ENCODE measurements at places on chromosomes 4 and X.

DNA sequence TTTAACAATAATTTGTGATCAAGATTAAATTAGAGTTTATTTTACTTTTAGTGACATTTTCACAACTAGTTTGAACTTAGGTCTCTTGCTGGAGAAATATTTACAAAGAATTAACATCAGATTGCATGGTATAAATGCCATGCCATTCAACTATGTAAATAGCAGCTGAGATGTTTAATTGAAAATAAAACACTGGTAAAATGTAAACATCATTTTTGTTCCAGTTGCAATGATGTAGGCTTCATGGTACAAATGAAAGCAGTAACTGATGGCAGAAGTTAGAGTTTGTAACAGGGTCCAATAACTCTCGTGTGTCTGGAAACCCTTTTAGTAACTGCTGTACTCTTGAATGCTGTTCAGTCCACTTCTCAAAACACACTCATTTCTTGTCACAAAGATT lies 43.7 kb upstream of the HAND2 start:
- DNase-seq = no peak

- DNase-seq = no peak
These were observed 21.6 kb downstream of the HTRA3 start for GRCh38 chr4:8291036-8291682.

DNA sequence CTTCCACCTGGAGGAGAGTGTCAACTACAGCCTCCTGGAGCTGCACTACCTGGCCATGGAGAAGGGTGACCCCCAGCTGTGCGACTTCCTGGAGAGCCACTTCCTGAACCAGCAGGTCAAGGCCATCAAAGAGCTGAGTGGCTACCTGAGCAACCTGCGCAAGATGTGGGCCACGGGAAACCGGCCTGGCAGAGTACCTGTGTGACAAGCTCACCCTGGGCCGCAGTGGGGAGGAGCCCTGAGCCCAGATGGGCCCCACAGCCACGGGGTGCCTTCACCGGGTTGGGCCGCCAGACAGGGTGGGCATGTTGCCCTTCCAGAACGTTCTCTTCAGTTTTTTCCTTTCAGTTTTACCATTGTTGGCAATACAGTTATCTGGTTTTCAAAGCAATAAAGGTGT lies 15.2 kb upstream of the FAM47A start:
- DNase-seq = no peak

DNA sequence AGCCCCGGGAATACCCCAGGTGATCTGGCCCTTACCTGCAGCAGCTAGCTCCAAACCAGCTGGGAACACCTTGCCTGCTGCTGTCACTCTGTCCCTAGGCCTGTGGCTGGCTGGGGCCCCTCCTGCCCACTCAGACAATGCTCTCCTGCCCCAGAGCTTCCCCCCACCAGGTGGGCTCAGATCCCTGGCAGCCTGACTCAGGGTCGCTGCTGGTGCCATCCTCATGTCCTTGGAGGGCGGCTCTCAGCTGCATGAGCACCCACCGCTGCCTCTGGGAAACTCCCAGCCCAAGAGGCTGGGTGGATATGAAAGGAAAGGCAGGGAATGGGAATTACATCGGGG lies 15.8 kb downstream of the C4orf50 start:
- no peak for DNase-seq

DNA sequence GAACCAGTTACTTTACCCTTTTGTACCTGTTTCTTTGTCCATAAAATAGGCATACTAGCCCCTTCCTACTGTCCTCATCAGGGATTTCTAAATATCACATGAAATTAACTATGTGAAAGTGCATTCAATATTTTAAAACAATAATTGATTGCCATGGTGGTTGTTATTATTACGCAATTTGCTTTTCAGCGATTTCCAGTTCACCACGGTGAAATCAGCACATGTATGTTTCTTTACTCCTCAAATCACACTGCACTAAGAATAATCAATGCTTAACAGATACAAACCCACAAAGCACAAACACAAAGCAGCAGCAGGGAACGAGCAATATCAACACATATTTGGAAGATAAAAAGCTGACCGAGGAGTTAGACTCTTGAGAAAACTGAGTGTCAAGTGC lies 371.3 kb upstream of the NOCT start:
- DNase-seq = no peak

DNA sequence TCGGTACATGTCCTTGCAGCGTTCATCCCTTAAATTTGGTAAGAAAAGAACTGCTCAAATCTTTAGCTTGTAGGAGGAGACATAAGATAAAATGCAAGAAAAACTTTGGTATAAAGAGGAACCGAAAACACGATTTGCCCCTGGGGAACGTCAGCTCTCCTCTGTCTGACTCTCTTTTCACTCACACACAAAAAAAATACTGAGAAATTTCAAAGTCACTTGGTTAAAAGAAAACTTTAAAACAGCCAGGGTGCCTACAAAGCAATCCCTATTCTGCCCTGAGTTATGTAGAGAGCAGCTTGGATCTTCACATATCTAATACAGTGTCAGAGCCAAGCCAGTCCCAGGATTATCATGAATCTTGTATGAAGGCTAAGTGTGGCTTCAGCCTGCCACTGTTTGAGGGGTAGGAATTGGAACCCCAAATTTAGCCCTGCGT lies 248.5 kb upstream of the CXXC4 start:
- no peak for DNase-seq

DNA sequence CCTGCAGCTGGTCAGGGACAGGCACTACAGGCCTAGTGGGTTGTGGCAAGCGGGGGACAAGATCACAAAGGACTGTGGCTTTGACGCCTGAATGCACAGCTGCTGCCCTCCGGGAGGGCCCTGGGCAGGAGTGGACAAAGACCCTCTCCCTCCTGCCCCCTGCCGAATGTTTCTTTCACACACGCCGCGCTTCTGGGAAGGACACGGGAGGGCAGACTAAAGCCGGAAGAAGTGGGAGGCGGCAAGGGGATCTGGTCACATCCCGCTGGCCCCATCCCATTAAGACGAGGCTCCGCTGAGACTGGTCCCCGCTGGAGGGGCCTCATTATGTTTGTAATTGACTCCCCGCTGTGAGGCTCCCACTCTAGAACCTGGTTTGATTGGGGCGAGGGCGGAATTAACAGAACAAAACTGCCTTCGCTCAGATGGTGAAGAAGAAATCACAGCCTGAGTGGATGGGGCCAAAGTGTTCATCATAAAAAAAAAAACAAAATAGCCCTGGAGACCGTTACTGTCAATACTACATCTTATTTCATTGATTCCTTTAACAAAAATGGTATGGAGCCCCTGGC lies 37.8 kb upstream of the PSAPL1 start:
- no peak for DNase-seq

GRCh38 chr4:47536966-47537365 lies 51.9 kb downstream of the ATP10D start:
- no peak for DNase-seq

All from CD4-positive, alpha-beta T cell treated with Interleukin-17A for 1 hour (primary cell).